ENCODE measurements at places on chromosomes 5 and 9.
A peak's percentile ranks its signal among the peaks of the same experiment; 100 is the strongest.

GRCh38 chr5:59772206-59772605 lies 121.3 kb downstream of the PDE4D start:
- DNase-seq = no peak

GRCh38 chr5:58735637-58736036 lies 152.8 kb downstream of the RAB3C start:
- DNase-seq = no peak

DNA sequence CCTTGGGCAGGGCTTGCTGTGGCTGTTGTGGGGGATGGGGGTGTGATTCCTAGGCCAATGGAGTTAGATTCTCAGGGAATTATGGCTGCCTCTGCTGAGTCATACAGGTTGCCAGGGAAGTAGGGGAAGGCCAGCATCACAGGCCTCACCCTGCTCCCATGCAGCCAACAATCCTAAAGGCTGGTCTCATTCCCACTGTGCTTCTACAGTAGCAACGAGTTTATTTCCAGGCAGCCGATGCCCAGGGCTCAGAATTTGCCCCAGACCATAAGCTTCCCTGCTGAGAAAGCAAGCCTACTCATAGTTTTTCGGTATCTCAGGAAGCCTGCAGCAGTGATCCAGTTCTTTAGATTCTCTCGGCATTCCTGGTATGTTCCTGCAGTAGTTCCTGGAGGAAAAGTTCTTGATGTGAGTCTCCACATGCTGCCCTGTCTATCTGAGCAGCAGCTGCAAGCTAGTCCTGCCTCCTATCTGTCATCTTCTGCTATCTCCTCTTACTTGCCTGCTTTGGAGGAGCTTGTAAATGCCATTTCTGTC lies 59.3 kb upstream of the SELENOP start:
- no peak for DNase-seq

GRCh38 chr9:87713278-87713987 lies 12.5 kb upstream of the CTSL start:
- DNase-seq = peak; percentile 94

DNA sequence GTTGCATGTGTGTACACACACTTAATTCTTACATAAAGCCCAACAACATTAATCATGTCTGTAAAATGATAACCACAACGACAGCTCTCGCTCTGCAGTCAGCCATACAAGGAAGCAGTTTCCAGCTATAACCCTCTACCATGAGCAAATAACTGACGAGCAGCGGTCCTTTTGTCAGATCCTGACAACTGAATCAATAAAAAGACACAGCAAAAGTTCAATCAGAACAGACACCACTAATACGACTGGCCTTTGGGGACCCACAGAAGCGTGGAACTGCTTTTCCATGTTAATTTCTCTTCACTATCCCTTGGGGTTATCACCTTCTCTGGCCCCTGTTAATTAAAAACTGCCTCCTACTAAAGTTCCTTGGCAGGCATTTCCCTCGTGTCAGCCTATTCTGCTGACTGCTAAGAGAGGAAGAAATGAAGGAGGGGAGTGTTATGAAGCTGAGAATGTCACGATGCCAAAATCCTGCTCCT lies 722.8 kb upstream of the GRAMD2B start:
- DNase-seq = no peak

Data from erythroblast (primary cell).